ENCODE measurements at places on chromosomes 6 and 20.

- DNase-seq = no peak
These were observed 45.5 kb downstream of the MLIP start for GRCh38 chr6:54156650-54157250.

GRCh38 chr6:88141561-88142296 lies 24.4 kb downstream of the CNR1 start:
- DNase-seq = peak; percentile 5

DNA sequence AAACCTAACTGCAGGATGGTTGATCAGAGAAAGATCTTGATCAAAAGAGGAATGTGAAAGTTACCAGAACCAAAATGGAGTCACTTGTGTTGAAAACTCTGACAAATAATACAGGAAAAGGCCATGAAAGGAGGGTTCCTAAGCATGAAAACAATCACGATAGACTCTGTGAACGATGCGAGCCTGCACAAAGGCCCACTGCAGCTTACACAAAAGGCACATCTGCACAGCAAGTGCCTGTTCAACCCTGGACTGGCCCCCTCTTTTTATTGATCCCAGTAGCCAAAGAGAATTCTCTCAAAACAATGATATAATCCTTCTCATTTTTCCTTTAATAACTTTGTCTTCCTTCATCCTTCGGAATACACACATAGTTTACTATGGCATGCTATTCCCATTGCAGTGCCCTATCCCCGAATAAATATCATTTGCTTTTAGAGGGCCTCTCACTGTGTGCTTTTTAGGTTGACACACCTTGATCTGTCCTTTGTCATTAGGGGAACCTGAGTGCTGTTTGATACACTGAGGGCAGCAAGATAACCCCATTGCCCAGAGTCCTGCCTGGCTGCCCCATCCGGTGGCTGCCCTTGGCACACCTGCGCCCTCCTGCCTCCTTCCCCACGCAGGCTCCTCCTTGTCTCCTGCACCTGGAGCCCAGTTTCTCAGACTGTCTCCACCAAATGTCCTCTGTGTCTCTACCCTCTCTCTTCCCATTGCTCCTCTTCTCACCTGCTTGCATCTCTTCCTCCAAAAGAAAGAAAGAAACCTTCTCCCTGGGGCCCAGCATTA lies 98.3 kb upstream of the FRMD1 start:
- DNase-seq = no peak

DNA sequence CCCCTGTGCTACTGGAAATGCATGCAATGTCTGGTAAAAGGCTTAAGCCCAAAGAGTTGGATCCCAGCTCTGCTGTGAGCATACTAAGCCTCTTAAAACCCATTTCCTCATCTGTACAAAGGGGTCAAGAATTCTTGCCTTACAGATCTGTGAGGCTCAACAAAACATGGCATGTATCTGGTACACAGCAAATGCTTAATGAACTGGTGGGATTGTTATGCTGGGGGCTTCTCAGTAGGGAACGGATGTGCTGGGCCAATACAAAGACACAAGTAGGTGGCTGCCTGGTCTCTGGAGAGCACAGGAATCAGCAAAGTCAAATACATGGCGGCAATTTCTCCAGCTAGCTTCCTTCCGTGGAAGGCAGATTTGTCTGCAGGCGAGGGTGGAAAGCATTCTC lies 62.3 kb downstream of the LAMP5 start:
- no peak for DNase-seq

DNA sequence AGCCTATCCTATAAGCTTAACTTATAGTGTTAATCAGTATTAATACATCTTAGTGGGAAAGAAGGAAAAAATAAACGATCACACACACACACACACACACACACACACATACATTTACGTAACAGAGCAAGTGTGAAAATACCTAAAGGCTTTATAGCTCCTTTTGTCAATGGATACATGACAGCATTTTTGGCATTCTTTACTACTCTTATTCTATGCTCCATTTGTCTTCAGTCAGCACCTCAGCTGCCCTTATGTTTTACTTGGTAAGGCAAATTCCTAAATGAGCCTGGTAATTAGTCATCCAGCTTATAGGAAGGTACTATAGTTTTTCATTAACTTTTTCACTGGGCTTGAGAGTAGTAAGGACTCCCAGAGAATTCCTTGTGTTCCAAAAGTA lies 25.1 kb upstream of the SLC17A3 start:
- peak; percentile 5 for DNase-seq

- no peak for DNase-seq
These were observed 68.8 kb downstream of the TSHZ2 start for GRCh38 chr20:53040693-53041589.

DNA sequence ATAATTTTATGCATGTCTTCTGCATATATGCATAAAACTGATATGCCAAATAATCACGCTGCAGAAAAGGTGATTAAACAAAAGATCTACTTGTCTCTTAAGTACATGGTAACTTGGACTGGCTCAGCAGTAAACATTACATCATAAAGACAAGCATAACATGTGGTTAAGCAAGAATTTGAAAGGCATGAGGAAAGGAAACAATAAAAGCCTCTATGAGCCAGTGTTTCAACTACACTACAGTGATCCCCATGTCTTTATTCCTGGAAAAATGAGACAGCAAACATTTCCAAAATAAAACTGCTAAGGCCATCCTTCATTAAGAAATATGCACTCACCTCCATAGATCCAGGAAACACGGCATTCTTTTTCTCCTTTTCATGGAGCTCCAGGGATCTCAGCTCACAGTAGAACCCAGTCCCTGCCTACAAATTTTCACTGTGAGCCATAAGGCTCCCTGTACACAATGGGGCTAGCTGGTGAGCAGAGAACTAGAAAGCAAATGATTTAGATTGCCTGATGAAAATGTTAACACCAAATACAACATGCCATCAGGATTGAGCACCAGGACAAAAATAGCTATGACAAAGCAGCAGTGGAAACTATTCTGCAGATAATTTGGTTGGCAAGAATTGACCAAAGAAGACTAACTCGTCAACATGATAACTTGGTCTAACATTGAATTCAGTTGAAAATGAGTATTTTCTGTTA lies 156.1 kb downstream of the COL21A1 start:
- DNase-seq = no peak

GRCh38 chr6:48834706-48835105 lies 628.3 kb downstream of the MMUT start:
- DNase-seq = no peak

Measured in stomach (tissue), 19 donors.